ENCODE measurements at places on chromosomes 7 and 10. TPM values are rescaled to one million over a fixed set of nuclear protein-coding genes. Genes with fewer than 3 reads are reported as not detected.

DNA sequence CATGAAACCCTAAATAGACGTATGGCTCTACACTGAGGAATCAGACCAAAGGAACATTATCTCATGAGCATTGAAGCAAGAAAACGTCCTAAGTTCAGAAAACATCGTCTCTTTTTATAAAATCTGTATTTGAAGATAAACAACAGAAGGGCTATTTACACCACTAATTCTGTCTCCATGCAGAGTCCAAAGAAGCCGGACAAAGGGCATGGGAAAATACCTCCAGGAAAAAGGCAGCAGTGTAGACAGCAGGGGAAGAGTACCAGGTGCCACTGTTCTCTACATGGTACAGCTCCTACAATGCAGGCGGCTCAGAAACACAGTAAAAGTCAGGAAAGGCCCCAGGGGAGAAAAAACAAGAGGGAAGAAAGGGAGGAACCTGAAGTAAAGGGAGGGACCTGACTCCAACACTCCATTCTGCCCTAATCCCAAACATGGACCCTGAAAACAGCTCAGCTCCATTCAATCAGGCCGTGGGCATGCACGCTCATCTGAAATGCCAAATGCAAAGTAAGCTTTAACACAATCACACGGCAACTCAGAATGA lies 17.5 kb downstream of the FAM171A1 start:
- no peak for DNase-seq

GRCh38 chr10:1364151-1364910 lies 308.1 kb downstream of the WDR37 start:
- no peak for DNase-seq

DNA sequence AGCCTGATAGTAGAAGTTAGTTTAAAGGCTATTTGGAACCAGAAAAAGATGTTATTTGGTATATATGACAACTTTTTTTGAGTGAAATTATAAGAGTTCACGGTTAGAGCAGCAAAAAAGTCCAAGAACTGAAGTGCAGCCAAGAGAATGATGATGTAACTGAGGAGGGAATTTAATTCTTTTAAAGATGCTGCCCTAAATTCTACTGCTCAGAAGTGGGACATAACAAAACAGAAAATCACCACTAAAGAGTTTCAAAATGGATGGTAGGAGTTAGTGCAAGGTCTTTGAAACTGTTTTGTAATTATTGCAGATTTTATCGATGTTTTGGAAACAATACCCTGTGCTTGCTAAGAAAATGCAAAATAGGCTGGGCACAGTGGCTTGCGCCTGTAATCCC lies 6.5 kb downstream of the SAMD8 start:
- no peak for DNase-seq

Gene KIAA1217
- 11.6 TPM for total RNA-seq

Gene TMEM229A
- total RNA-seq, result not detected

Gene INMT
- 0.13 TPM for total RNA-seq

Data from Panc1 (cell line).